Stimulated activated CD8-positive, alpha-beta memory T cell treated with anti-CD3 and anti-CD28 coated beads, Interleukin-4, amount 100 ng/mL, for 1 hour (primary cell): ENCODE measurements at places on chromosomes 7 and 10.

- DNase-seq, result no peak
Observed at GRCh38 chr10:2989292-2989947, 77.9 kb upstream of the PFKP start.

- no peak for DNase-seq
Observed at GRCh38 chr10:623014-623413, 66.5 kb downstream of the DIP2C start.

DNA sequence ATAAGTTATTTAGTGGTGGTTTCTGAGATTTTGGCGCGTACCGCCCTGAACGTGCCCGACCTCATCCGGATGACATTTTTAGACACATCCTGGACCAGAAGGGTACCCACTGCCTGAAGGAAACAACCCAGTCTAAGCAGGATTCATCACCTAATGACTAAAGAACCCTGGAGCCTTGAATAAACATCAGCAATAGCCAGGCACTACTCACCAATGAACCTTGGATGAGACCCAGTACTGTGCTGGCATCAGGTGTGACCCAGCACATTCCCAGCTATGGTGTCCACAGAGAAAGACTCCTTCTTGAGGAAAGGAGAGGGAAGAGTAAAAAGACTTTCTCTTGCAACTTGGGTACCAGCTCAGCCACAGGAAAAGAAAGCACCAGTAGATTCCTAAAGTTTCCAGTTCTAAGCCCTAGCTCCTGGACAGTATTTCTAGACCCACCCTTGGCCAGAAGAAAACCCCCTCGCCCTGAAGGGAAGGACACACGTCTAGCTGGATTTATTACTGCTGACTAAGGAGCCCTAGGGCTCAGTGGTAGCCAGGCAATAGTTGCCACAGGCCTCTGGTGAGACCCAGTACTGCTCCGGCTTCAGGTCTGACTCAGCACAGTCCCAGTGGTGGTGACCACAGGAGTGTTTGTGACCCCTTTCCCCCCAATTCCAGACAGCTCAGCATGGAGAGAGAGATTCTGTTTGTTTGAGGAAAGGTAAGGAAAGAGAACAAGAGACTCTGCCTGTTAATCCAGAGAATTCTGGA, 32.5 kb downstream of the ZNF277 start:
- DNase-seq, result no peak

- DNase-seq, result no peak
Observed at GRCh38 chr7:33721895-33722294, 183.4 kb upstream of the BMPER start.

DNA sequence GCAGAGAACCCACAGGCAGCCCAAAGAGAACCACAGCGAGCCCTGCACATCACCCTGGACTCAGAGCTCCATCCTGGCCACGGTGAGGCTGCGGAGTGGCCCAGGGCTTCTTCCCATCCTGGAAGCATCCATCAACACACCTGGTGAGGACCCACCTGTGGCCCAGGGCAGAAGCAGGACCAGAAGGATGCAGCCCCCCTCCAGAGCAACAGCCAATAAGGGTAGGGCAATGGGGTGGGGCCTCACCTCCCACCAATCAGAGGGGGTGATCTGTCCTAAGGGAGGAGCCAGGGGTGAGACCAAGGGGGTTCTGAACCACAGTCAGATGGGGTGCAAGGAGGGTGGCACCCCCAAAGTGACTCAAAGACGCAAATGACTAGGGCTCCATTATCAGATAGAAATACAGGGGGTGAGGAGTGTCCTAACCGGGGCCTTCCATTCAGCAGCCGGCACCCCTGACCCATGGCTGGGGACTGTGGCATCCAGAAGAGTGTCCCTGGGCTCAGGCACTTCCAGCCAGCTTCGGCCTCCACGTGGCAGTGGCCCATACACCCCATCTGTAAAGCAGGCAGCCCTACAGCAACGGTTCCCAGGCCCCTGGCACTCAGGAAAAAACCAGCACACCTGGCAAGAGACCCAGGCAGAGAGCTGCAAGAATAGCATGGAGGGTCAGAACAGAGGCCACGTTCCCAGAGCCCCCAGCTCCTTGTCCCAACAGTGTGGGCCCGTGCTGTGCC, 36.9 kb downstream of the STK32C start:
- no peak for DNase-seq

DNA sequence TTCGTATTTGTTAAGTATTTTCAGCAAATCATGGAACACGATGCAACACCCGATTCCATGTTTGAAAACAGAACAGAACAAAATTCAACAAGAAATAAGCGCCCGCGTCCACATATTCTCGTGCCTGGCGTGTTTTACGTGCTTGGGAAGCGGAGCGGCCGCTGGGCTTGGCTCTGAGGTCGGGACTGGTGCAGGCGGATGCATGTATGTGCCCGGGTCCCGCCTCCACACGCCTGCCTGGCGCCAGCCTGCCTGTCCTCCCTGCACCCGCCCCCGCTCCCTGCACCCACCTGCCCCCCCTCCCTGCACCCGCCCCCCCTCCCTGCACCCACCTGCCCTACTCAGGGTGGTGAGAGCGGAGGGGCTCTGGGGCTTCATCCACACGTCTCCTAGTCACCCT, 454.5 kb downstream of the DNAJB6 start:
- no peak for DNase-seq

- DNase-seq, result no peak
Observed at GRCh38 chr7:94080551-94080950, 76.4 kb upstream of the BET1 start.

- DNase-seq, result no peak
Observed at GRCh38 chr10:3836222-3836820, 51.3 kb upstream of the KLF6 start.

- DNase-seq, result no peak
Observed at GRCh38 chr10:89242345-89242684, 9.3 kb downstream of the LIPA start.

GRCh38 chr7:155228459-155228845, 69.2 kb upstream of the INSIG1 start:
- DNase-seq, result no peak

- no peak for DNase-seq
Observed at GRCh38 chr10:75097666-75098285, 13.7 kb upstream of the SAMD8 start.

GRCh38 chr7:158783595-158783994, 45.7 kb downstream of the ESYT2 start:
- DNase-seq, result no peak

DNA sequence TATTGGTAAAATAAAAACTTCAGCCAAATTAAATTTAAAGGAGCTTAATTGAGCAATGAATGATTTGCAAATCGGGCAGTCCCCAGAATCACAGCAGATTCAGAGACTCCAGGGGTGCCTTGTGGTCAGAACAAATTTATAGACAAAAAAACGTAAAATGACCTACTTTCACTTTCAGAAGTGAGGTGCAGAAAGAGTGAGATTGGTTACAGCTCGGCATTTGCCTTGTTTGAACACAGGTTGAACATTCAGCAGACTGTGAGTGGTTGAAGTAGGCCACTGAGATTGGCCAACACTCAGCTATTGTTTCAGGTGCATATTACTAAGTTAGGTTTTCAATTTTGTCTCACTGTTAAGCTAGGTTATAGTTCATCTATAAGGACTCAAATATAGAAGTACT, 153.4 kb downstream of the BICC1 start:
- no peak for DNase-seq

GRCh38 chr7:39979406-39980073, 29.5 kb downstream of the CDK13 start:
- no peak for DNase-seq

DNA sequence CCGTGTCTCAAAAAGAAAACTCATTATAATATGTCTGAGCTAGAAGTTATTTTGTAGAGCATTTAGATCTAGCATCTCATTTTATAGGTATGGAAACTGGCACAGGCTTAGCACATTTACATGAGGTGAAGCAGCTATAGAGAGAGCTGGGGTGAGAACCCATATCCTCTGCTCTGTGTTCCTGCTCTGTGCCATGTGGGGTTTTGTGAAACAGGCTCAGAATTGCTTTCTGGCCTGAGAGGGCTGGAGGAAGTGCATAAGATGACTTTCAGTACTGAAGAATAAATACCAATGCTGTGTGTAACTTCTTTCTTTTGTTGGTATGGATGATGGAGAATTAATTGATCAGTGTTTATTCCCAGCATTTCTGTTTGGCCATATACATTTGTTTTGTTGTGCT, 159.1 kb downstream of the LRRC4 start:
- DNase-seq, result no peak

GRCh38 chr10:103659674-103660363, 166.3 kb downstream of the NEURL1 start:
- DNase-seq, result peak; percentile 24

- no peak for DNase-seq
Observed at GRCh38 chr7:91557789-91558404, 293.7 kb downstream of the FZD1 start.

DNA sequence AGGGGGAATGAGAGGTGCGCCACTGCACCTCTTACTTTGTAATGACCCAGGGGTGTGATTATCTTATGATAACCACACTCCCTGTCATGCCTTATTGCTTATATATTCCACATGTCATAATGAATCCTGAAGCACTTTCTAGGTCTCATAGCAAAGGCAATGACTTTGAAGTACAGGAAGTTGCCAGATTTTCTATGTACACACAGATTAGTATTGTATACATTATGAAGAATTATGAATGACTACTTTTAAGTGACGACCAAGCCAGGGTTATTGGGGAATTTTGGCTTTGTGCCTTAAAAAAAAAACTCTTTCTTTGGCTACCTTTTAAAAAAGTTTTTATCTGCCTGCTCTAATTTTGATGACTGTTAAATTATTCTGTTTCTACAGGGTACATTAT, 269.6 kb downstream of the MDFIC start:
- DNase-seq, result no peak

GRCh38 chr10:28710202-28710886, 33.0 kb downstream of the BAMBI start:
- no peak for DNase-seq

DNA sequence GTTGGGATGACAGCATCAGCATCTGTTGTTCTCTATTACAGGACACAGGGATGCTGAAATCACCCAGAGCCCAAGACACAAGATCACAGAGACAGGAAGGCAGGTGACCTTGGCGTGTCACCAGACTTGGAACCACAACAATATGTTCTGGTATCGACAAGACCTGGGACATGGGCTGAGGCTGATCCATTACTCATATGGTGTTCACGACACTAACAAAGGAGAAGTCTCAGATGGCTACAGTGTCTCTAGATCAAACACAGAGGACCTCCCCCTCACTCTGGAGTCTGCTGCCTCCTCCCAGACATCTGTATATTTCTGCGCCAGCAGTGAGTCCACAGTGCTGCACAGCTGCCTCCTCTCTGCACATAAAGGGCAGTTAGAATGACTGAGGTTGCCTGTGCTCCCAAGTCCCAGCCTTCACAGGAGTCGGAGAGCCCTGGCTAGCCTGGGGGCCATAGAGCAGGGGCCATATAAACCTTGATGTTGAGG, 142.2 kb upstream of the PRSS58 start:
- no peak for DNase-seq

GRCh38 chr7:28688651-28689050, 269.5 kb downstream of the TRIL start:
- DNase-seq, result no peak

- no peak for DNase-seq
Observed at GRCh38 chr7:105015390-105015965, 1.5 kb downstream of the KMT2E start.

- no peak for DNase-seq
Observed at GRCh38 chr10:128103229-128103714, 23.0 kb downstream of the MKI67 start.

GRCh38 chr7:51927738-51928137, 611.1 kb upstream of the COBL start:
- DNase-seq, result no peak
